ENCODE measurements at places on chromosomes 3 and 15. TPM values are rescaled to one million over a fixed set of nuclear protein-coding genes. Genes with fewer than 3 reads are reported as not detected.

GRCh38 chr3:125121246-125122010, 65.6 kb upstream of the HEG1 start:
- DNase-seq = no peak

DNA sequence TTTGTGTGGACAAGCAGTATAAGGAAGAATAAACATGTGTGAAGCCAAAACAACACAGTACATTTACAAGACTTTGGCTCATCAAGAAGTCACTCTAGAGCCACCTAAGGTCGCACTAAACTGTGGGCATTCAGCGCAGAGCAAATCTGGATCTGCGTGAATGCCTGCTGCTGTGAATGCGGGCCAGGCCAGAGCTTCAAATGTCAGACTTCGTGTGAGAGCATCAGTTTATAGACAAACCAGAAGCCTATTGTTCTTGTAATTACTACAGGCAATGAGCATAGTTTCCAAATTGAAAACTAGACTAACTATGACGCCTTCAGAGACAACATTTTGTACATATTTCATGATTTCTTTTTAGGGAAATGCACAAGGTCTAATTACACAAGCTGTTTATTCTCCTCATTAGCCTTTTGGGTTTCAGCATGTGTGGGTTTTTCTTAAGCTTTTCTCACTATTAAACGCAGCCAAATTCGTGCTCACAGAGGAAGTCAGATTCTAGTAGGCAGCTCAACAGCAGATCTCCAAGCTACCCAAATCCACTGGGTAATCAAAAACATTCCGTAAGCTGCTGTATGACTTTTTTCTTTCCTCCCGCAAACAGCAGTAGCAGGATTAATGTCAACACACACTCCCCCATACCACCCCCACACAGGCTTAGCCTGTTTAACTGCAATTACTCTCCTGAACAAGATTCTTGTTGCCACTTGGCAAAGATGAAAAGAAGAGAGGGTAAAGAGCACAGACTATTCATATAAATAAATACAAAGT, 84.5 kb upstream of the SETMAR start:
- no peak for DNase-seq

Gene TRPM1
- total RNA-seq = not detected

DNA sequence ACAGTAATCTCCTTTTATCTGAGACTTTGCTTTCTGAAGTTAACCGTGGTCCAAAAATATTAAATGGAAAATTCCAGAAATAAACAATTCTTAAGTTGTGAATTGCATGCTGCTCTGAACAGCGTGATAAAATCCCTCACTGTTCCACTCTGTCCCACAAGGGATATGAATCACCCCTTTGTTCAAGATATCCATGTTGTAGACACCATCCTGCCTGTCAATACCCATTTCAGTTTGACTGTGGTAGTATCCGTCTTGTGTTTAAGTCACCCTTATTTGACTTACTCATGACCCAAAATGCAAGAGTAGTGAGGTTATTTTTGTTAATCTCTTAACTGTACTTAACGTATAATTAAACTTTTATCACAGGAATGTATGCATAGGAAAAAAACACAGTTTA, 435.0 kb downstream of the SHQ1 start:
- DNase-seq = peak; percentile 52

DNA sequence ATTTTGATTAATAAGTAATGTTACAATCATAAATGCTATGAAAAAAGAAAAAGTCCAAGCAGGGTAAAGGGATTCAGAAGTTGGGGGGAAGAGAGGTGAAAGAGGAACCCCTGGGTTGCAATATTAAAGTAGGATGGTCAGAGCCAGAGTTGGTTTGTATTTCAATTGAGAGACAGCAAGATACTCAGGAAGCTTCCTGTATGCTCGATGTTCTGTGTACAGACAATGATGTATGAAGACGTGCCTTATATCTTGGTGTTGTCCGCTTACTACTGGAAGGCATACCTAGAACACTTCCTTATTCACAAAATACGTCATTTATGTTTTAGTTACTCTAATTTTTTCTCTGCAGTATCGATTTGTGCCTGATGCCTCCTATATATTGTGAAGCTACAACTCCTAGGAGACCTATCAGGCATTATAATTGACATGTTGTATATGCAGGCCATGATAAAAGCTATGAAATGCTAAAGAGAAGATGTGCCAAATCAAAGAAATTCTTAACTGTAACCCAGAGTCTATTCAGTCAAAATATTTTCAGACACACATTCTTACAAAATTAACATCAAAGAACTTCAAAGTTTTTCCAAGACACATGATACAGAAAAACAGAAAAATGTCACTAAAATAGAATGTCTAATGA, 87.5 kb downstream of the TBL1XR1 start:
- no peak for DNase-seq

GRCh38 chr3:18679238-18679637, 254.1 kb upstream of the SATB1 start:
- no peak for DNase-seq

DNA sequence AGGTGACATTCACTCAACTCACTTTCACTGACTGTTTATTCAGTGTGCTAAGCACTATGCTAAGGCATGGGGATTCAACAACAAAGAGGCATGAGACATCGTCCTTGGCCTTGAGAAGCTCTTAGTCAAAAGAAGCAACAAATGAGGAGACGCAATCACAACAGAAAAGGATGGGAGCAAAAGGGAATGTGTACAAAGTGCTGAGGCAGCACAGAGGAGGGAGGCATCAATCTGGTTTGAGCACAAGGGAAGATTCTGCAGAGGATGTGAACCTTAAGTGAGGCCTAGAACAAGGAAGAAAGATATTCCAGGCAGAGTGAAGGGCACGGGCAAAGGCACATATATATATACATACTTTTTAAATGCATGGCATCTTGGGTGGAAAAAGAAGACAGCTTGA, 151.3 kb downstream of the ERC2 start:
- no peak for DNase-seq

Gene UBA7
- total RNA-seq = 3.6 TPM

DNA sequence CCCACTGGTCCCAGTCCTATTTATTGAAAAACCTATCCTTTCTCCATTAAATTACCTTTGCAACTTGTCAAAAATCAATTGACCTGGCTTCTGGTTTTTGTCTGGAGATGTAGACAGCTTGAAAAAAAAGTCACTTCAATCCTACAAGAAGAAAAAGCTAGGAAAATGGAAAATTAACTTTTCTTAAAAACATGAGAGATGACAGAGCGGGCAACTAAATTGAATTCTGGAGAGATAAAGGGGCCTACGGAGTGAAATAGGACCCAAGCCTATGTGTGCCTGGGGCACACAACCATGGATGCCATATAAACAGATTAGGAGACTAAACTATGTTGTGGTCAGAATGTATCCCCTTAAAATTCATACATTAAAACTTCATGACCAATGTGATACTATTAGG, 363.3 kb upstream of the SLCO3A1 start:
- no peak for DNase-seq

DNA sequence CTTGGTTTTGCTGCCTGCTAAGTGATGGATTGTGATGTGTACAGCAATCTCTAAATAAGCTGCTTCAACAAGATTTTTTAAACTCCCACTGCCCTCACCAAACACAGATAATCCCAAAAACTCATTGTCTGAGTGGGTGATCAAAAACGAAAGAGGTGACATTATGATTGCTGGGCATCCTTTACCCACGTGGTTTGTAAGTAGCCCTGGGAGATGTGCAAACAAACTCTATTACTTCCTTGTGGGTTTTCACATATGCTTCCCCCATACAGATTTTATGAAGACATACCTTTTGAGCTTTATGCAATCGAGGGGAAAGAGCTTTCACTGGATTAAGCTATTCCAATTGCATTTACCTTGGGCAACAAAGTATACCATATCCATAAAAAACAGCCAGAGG, 1000.4 kb downstream of the FHIT start:
- no peak for DNase-seq

- DNase-seq = no peak
Observed at GRCh38 chr3:60591267-60591666, 660.0 kb downstream of the FHIT start.

- no peak for DNase-seq
Observed at GRCh38 chr3:4746241-4746958, 232.8 kb upstream of the BHLHE40 start.

DNA sequence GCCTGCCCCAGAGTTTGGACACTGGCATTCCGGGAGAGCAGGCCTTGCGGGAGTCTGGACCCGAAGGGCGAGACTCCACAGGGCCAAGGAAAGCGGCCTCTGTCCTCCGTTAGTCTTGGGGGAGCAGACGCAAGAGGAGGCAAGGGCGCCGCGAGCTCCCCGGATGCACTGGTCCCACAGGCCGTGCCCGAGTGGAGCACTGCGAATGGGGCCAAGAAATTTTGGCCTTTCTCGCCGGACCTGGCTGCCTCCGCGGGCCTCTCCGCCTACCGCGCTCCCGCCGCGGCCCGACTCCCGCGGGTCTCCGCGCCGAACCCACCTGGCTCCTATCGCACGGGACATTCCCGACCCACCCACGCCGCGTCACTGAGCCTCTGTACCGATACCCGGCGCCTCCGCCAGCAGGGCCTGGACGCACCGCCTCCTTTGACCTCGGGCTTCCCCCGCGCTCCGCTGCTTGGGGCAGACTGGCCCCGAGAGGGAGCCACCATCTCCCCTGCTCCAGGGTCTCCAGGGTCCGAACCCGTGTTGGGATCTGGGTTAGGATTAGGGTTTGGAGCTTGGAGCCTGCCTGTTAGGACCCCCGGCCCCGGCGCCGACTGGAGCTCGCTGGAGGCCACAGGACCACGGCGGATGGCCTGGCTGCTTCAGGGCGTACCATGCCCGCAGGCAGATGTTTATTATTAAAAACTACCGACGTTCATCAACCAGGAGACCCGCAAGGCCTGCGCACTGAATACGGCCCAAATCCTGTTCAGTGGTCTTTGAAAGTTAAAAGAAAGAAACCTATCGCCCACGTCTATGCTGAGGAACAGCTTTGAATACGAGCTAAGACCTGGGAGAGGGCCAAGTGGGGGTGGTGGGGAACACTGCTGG, 11.7 kb downstream of the SHOX2 start:
- DNase-seq = no peak

Gene TMCO5A
- total RNA-seq = not detected

GRCh38 chr15:80736560-80736959, 41.5 kb downstream of the ABHD17C start:
- DNase-seq = no peak

Gene INO80
- 38.4 TPM for total RNA-seq

Data from PC-3 (cell line).